ENCODE measurements at places on chromosomes 12 and 14.

- no peak for DNase-seq
Measured at GRCh38 chr14:50607761-50608160, 47.8 kb downstream of the ATL1 start.

DNA sequence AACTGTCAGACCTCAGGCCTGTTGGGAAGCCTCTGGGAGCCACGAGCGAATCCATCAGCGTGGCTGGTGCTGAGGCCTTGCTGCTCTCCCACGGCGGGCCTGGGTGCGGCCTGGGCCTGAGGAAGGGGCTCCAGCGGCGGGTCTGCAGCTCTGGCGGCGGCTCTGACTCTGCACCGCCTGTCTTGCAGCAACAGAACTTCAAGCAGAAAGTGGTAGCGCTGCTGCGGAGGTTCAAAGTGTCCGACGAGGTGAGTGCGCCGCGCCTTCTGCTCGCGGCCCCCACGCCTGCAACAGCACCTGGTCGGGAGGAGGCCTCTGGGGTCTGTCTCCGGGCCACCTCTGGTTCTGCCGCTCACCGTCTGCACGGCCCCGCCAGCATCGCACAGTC lies 28.7 kb upstream of the TEX22 start:
- no peak for DNase-seq

- DNase-seq: no peak
Measured at GRCh38 chr14:85342858-85343607, 186.9 kb upstream of the FLRT2 start.

GRCh38 chr12:122309564-122310121 lies 43.3 kb upstream of the VPS33A start:
- DNase-seq: peak; percentile 60

GRCh38 chr12:12191008-12191407 lies 75.8 kb downstream of the LRP6 start:
- DNase-seq: no peak

- no peak for DNase-seq
Measured at GRCh38 chr12:100489251-100489820, 15.7 kb downstream of the NR1H4 start.

- DNase-seq: peak; percentile 31
Measured at GRCh38 chr12:27521066-27521465, 2.9 kb upstream of the PPFIBP1 start.

DNA sequence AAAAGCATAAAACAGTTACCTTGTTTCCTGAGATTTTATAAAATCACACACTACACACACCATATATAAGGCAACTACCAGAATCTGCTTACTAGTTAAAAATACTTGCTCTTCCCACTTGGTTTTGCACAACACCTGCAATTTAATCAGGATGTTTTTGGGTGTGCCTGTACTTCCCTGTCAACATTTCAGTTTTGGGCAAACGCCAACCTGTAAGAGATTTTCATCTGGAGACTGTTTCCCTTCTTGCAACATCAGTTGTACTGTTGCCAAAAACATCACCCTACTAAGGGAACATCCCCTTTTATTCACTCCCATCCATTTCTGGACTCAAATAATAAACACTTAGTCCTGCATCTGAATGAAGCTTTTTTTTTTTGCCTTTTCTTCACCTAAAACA lies 172.3 kb downstream of the DUSP6 start:
- peak; percentile 4 for DNase-seq

GRCh38 chr12:30257618-30258017 lies 438.1 kb downstream of the IPO8 start:
- DNase-seq: no peak

- no peak for DNase-seq
Measured at GRCh38 chr12:128019996-128020544, 246.9 kb upstream of the TMEM132C start.

DNA sequence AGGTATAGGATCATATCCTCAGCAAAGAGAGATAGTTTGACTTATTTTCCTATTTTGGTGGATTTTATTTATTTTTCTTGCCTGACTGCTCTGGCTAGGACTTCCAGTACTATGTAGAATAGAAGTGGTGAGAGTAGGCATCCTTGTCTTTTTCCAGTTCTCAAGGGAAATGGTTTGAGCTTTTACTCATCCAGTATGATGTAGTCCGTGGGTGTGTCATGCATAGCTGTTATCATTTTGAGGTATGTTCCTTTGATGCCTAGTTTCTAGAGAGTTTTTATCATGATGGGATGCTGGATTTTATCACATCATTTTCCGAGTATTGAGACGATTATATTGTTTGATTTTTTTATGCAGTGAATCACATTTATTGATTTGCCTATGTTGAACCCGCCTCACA lies 97.2 kb downstream of the MGAT4C start:
- no peak for DNase-seq
